Calu3 (cell line): ENCODE measurements at places on chromosomes 1 and 21.

- DNase-seq: no peak
Observed at GRCh38 chr1:90273241-90273774, 278.4 kb downstream of the ZNF326 start.

- DNase-seq: no peak
Observed at GRCh38 chr1:116502671-116503314, 68.0 kb downstream of the CD58 start.

DNA sequence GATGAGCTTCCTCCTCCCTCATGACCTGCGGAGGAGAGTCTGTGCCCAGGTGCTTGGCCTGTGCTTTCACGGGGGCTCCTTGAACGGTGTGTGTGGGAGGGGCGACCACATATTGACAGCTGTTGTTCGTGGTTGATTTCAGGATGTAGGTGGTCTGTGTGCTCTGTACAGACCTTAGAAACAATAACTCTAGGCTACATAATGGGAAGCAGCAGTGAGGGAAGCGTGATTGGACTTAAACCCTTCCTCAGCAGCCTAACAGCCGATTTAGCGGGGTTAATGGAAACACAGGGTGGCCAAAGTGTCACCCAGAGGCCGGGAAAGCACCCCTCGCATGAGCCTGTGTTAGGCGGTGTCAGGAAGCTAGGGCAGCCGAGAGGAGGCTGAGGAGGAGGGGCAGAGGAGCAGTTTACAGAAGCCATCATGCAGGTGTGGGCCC lies 56.0 kb downstream of the TBCE start:
- no peak for DNase-seq

- no peak for DNase-seq
Observed at GRCh38 chr1:242083742-242084141, 84.8 kb upstream of the MAP1LC3C start.

GRCh38 chr1:201703621-201704438 lies 125.1 kb upstream of the IPO9 start:
- peak; percentile 93 for DNase-seq

DNA sequence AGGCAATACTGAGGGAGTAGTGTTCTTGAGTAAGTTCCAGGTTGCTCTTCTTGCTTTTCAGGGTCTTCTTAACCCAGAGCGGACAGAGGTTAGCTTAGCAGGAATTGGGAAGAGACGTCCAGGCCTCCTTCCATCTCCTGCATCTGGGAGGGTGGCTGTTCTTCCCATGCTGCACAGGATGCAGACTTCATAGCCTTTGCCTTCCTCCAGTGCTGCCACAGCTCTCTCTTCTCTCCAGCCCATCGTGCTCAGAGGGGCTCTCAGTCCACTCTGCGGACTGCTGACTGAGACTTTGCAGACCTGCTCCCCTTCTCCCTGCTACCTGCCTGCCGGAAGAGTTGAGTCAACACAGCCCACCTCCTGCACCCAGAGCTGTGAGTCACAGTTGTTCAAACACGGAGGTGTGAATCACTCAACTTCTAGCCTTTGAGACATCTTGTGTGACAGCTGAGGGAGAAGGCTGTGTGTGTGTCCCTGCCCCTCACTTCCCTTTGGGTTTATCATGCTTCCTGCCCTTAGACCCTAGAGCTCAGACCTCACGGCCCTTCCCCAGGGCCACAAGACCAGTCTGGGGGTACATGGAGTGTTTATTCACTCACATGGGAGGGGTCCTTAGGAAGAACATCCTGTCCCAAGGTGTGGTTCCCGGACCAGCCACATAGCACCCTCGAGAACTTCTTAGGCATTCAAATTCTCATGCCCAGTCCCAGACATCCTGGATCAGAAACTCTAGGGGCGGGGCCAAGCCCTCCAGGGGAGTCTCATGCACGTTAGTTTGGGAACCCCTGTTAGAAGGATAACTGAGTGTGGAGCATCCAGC lies 158.3 kb upstream of the CACNA1E start:
- DNase-seq: peak; percentile 73

GRCh38 chr1:243343970-243344937 lies 88.4 kb downstream of the SDCCAG8 start:
- DNase-seq: peak; percentile 6

DNA sequence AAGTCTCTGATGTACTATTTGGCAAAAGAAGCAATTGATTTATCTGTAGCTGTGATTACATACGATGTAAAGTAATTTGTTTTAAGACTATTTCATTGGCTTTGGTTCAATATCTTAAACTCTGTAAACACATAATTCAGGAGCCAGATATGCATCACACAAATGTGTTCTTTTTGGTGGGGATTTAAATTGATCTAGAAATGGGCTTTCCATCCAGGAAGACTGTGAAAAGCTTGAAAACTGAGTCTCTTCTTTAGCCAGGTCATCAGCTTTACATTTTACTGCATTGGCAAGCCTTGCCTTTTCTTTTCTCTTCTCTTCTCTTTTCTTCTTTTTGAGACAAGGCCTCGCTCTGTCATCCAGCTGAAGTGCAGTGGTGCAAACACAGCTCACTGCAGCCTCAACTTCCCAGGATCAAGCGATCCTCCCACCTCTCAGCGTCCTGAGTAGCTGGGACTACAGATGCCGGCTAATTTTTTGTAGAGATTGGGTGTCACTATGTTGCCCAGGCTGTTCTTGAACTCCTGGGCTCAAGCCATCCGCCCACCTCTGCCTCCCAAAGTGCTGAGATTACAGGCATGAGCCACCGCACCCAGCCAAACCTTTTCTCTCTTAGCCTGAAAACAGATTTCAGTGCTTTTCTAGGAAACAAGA lies 1.4 kb downstream of the RCAN3 start:
- no peak for DNase-seq

DNA sequence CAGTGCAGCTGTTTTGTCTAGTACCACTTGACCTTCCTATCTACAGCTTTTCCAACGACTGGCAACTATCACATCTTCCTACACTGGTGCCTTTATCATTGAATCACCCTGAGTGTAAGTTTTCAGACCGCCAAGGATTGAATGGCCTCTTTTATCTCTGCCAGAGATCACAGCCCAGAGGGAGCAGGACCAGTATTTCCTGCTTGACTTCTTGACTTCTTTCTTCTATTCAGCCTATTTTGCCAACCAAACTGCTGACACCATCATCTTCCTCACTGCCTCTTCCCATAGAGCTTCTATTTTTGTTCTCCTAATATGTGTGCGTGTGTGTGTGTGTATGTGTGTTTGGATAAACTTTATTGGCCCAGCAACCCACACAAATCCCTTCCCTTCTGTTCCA lies 53.8 kb downstream of the SERBP1 start:
- peak; percentile 34 for DNase-seq

GRCh38 chr1:85202092-85202863 lies 1.5 kb upstream of the SYDE2 start:
- DNase-seq: no peak

DNA sequence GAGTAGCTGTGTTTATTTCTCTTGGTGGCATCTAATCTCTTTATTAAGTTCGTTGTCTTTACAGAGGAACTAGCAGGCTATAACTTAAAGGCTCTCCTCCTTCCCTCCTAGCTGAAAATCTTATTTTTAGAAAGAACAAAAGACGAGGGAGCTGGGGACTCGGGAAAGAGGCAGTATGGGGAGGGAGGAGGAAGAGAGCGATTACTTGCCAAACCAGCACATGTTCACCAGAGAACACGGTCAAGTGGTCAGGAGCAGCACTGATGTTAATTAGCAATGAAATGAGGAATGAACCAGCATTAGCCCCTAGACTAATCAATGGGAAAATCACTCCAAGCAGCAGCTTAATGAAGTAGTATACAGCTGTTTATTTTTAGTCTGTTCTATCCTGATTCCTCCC lies 171.3 kb upstream of the ESRRG start:
- DNase-seq: no peak
